Left renal pelvis (tissue), 4 donors: ENCODE measurements at places on chromosomes 3 and 15.

- no peak for DNase-seq
These were observed 13.6 kb upstream of the COMMD2 start for GRCh38 chr3:149765762-149766334.

DNA sequence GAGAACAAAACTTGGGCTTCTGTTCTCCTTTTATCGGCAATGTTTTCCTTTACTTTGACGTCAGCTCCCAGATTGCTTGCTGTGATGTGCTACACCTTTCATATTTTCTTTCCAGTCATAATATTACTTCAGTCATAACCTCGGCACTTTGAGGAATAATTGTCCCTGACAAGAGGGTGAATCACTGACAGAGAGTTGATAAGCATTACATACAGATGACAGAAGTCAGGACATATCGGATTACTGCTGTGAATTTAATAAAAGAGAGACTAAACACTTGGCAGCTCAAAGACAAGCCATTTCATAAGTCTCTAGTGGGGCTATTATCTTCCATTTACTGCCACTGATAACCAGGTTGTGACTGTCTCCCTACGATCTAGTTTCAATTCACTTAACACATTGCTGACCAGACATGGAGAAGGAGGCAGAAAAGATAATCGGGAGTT, 362.1 kb upstream of the ARRDC4 start:
- no peak for DNase-seq

DNA sequence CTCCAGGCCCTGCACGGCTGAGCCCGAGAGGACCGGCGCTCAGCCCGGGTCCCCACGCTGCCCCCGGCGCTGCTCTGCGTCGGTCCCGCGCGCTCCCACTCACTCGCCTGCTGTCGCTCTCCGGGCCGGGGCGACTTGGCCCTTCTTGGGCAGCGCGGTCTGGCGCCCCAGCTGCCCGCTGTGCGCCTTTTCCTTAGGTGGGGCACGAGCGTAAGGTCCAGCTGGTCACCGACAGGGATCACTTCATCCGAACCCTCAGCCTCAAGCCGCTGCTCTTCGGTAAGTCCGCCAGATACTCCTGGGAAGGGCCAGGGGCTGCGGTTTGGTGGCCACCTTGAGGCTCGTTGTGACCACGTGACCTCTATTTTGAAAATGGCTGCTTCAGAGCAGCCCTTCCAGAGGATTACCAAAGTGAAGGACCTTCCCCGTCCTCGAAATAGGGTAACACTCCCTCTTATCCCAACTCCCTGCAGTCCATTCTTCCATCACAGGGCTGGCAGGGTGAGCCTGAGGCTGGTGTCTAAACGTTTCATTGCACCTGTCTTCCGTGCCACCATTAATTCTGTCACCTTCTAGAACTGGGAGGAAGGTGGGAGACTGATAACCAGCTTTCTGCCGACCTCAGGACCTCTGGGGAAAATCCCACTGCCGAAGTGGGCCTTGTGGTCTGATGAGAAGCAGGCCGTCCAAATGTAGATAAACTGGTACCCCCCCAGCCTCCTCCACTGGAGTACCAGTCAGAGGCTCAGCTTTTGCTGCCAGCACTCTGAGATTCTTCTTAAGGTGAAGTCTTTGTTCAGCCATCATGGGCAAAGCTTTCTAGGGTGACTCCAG, 812 bp downstream of the P4HTM start:
- no peak for DNase-seq

DNA sequence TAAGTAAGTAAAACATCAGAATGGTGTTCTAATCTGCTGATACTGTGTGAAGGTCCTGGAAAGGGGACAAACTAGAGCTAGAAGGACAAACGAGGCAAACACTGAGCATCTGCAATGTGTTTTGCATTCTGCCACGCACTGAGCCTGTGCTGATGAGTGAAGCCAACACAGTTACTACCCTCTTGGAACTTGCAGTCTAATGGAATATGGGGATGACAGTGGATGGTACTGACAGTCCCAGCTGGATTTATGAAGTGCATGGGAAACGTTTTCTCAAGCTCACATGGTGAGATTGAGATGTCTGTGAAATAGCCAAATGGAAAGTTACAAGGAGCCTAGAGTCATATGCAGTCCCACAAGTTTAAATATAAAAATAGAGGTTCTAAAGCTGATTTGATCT, 86.6 kb downstream of the FOXB1 start:
- DNase-seq = no peak

DNA sequence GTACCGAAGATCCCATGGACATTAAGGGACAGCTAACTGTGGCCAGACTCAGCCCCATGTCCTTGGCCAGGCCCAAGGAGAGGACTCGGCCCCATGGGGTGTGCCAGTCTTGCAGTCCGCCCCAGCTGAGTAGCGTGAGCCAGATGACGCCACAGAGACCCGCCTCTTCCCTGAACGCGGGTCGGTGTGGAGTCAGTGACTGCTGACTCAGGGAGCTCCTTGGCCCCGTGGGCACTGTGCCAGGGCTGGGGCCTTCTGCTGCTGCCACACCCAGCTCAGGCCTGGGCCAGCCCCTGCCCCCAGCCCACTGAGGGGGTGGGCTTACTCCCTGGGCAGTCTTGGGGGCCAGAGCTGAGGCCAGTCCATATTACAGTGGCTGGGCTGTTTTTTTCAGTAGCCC, 52.8 kb downstream of the PLXNA1 start:
- no peak for DNase-seq

GRCh38 chr3:172305552-172305951, 142.7 kb downstream of the GHSR start:
- no peak for DNase-seq
